ENCODE measurements at places on chromosomes 4 and X. TPM values are rescaled to one million over a fixed set of nuclear protein-coding genes. Genes with fewer than 3 reads are reported as not detected.

GALNTL6 gene
- total RNA-seq = not detected

TMEM185A gene
- 16.5 TPM for total RNA-seq

GAGE13 gene
- not detected for total RNA-seq

FGF5 gene
- not detected for total RNA-seq

SPANXN4 gene
- total RNA-seq = not detected

JAKMIP1 gene
- not detected for total RNA-seq

SUPT20HL2 gene
- total RNA-seq = not detected

JCHAIN gene
- 21.1 TPM for total RNA-seq

DNA sequence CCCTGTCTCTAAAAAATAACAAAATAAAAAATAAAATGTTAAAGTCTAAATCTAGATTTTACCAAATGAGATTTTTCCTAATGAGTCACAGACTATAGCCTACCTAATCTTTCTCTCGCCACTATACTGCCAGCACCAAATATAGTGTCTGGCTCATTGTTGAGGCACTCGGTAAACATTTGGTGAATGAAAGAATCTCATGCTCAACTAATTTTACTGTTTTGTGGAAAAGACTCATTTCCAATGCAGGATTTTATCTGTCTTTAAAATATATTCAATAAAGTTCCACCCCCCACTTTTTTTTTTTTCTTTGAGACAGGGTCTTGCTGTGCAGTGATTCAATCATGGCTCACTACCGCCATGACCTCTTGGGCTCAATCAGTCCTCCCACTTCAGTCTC lies 71.5 kb downstream of the PLS3 start:
- ATAC-seq = no peak

DNA sequence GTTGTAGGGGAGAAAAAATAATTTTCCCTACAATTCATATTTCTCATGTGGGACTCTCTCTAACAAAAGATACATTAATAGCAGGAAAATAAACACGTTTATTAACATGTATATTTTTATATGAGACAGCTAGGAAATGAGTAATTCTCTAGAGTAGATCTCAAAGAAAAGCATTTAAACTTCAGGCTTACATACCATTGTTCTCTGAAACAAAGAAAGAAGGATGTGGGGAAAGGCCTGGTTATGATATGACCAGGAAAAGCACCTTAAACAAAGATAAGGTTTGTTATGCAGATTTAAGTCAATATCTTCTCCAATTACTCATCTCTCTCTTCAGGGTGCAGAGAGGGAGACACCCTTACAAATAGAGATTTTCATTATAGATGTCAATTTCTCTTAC lies 131.3 kb downstream of the SLC7A11 start:
- peak; percentile 68 for ATAC-seq

GRCh38 chr4:47531241-47531953 lies 46.3 kb downstream of the ATP10D start:
- ATAC-seq = peak; percentile 97

DNA sequence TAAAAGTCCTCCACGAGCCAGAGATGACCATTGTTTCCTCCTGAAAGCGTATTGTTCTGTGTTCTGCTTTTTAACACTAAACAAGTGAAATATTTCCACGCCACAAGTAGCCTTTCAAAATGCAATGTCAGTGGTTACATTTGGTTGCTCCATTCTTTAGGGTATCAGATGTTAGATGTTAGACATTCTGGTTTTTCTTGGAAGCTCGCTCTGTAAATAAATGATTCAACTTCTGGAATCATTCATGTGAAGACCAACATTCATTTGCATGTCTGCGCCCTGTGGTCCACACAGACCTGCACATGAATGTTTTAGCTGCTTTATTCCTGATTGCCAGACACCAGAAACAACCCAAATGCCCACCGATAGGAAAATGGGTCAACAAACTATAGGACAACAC lies 38.0 kb upstream of the HELT start:
- ATAC-seq = no peak

DNA sequence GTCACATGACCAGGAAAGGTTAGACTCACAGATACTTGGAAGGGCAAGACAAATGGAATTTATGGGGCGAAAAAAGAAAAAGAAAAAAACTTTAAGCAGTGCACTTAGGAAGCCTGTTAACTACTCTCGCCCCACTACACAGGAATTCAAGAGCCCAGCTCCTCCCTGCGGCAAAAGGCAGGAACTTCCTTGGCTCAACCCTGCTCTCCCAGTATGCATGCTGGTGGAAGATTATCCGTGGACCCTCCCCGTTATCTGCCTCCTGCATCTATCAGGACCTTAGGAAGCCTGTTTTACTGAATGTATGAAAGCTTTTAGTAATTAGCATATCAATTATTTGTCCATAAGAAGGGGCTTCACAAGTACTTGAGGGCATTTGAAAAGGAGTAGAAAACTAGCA lies 40.1 kb upstream of the RPA4 start:
- ATAC-seq = no peak

- no peak for ATAC-seq
Measured at GRCh38 chr4:126271292-126271691, 956.5 kb downstream of the FAT4 start.

GRCh38 chr4:26130173-26130572 lies 190.6 kb upstream of the RBPJ start:
- ATAC-seq = no peak

DNA sequence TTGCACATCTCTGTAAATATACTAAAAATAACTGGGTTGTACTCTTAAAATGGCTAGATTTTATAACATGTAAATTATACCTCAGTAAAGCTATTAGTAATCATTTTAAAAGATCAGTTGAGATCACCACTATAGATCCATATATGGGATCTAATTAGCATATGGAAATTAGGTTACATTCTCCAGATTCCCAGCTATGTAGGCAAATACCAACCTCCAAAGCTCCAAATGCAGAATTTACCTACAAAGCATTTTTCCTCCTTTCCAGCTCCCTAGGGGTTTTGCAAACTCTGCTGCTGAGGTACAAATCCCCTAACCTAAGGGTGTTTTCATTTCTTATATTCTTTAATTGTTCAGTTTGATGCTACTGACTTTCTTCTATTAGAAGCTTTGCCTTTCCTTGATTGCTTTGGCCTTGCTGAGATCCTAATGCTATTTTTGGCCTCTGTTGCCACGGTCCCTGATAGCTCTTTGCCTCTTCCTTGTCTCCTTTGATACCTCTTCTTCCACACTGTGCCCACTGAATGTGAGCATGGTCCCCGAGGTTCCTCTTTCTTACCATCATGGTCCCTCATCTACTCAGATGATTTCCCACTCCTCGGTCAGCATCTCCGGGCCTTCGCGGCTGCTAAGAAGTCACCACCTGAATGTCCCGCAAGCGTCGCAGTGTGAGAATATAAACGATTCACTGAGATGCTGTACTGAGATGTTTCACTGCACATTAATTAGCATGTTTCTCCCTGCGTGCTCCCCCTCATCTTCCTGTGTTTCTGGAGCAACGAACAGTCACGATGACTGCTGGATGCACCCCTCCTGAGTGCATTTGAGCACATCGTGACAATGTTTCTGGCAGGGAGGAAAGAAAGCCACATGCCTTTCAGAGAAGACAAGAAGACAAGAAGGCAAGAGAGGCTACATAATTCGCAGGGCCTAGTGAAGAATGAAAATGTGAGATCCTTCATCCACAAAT lies 23.8 kb downstream of the ENPP6 start:
- no peak for ATAC-seq

- no peak for ATAC-seq
Measured at GRCh38 chr4:133856731-133857355, 344.7 kb downstream of the PABPC4L start.

GRCh38 chr4:105870963-105871362 lies 24.3 kb upstream of the NPNT start:
- peak; percentile 38 for ATAC-seq
